ENCODE measurements at places on chromosomes 1 and 21.

DNA sequence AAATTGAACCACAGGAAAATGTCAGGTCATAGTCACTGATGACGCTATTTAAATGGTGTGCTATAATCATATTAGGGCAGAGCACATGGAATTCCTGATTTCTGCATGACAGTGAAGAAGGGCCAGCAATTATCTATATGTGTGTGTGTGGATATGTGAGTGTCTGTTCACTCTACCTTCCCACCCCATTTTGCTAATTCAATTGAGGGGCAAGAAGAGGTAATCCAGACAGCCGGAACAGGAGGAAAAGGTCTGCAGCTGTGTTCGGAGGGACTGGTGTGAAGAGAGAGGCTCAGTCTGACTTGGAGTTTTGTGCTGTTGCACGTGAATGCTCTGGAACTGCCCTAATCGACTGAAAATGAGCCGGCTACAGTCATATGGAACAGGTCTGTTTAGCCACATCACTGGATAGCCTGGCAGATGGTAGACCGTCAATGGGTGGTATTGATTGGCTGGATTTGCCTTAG, 5.1 kb upstream of the ELAVL4 start:
- no peak for DNase-seq

DNA sequence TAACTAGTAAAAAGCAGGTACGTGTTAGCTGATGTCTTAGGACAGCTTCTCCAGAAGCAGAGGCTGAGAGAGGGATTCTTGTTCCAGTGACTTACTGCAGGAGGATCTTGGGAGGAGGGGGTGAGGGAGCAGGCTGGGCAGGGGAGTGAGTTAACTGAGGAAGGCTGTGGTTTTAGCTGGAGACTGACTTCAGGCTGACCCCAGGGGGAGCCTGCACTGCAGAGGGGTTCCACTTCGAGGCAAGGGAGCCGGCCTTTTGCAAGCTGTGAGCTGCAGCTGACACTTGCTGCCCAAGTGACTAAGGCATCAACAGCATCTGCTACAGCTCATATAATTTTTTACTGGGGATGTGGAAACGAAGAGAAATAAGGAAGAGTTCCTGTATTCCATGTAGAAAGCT, 50.4 kb upstream of the SOD1 start:
- no peak for DNase-seq

- no peak for DNase-seq
Measured at GRCh38 chr1:161133220-161133740, 813 bp upstream of the DEDD start.

GRCh38 chr1:221159608-221160007, 280.4 kb downstream of the HLX start:
- no peak for DNase-seq

- no peak for DNase-seq
Measured at GRCh38 chr1:31981456-31981839, 32.2 kb upstream of the KHDRBS1 start.

DNA sequence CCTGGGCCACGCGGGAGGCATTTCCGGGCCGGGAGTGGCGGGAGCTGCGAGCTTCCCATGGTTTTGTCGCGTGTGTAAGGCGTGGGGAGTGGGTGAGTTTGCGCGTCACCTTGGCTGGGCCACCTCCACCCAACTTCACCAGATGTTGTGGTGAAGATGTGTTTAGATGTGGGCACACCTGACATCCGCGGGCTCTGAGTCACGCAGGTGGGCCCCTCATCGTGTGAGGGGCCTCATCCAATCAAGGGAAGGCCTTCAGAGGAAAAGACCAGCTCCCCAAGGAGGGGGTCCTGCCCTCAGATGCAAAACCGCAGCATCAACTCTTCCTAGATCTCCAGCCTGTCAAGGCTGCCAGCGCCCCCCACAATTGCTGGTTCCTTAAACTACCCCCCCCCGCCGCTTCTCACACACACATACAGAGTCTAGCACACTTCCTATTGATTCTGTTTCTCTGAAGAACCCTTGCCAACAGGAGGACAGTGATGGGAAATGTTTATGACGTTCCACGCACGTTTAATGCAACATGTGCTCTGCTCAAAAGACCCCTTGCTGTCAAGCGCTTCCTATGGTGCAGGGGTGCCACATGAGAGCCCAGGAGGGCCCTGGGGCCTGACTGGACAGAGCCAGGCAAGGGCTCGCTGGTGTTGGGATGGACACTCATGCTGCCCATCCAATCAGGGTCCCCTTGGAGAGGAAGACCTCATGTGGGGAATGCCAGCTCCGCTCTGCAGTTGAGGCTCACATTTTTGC, 11.9 kb downstream of the ACTRT2 start:
- peak; percentile 23 for DNase-seq

- DNase-seq, result no peak
Measured at GRCh38 chr1:41663671-41664400, 179.4 kb upstream of the EDN2 start.

DNA sequence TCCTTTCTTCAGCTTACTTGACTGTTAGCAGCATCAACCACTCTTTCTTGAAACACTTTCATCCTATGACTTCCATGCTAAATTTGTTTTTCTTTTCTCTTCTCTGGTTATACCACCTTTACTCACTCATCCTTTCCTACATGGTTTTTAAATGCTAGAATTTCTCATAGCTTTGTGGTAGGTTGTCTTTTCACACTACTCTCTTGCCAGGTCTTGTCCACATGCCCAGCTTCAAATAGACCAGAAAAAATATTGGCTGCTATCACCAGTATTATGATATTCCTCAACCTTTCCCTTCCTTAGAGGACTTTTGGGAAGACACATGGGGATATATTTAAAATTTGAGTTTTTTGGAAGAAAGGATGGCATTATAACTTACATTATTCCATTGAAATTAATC, 48.8 kb downstream of the PPP1R12B start:
- no peak for DNase-seq

DNA sequence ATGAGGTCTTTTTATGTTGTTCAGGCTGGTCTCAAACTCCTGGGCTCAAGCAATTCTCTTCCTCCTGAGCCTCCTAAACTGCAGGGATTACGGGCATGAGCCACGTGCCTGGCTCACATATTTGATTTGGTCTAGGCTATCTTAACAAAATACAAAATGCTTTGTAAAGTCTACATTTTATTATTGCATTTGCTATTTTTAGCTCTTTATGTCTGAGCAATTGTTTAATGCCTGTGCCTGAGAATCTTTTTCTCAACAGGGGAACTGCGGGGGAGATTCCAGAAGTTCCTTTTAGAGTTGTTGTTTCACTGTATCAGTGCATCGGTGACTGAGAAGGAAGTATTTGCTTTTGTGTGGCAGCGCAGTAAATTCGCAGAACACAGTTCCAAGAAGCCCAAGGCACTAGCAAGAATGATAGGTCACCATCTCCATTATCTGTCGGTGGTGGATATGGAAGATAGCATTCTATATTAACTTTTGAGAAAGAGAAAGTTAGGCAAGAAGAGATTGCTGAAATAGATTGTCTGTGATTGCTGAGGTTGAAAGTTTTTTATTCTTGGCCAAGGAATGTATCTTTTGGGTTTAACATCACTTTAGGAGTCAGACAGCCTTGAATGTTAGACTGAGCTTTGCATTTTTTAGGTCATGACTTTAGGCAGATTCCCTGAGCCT, 167.3 kb downstream of the PDE4B start:
- no peak for DNase-seq

- DNase-seq, result no peak
Measured at GRCh38 chr1:109116286-109116685, 2.4 kb downstream of the ELAPOR1 start.

GRCh38 chr1:223150443-223150842, 7.4 kb upstream of the TLR5 start:
- DNase-seq, result no peak

DNA sequence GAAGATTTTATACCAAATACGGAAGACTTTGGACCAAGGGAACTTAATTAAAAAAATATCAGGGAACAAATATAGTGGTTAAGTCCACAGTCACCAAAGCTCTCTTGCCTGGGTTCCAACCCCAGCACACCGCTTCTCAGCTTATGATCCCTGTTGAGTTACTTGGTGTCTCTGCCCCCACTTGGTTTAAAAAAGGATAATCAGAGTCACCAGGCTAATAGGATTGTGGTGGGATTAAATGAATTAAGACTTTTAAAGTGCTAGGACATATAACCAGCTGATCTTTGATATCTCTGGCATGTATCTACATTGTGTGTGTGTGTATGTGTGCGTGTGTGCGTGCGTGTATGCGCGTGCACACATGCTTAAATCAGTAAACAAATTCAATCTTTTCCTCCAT, 474.7 kb upstream of the DAB1 start:
- DNase-seq, result no peak

- no peak for DNase-seq
Measured at GRCh38 chr1:246638941-246639655, 72.8 kb downstream of the CNST start.

- no peak for DNase-seq
Measured at GRCh38 chr1:58927041-58927721, 143.3 kb upstream of the JUN start.

GRCh38 chr1:24501371-24502064, 1.1 kb upstream of the RCAN3 start:
- DNase-seq, result no peak

DNA sequence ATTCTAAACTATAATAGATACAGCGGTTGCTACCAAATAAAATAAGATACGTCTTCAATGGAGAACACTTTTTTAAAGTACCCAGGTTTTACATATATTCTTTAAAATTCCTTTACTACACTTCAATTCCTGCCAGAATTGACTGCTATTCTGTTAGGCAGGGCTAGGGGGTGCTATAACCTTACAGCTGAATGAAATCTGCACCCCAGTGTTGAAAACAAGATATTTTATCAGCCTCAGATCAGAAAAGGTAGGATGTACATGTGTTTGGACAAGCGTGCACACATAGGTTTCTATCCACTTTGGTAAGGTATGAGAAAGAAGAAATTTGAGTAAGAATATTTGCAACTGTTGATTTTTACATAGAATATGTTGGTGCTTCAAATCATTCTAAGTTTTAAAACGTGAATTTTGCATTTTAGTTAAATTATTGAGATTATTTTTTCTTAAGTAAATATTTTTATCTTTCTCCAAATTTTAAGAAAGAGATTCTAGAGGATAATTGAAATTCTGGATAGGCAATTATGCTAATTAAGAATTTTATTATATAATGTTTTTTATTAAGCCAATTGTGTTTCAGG, 490.8 kb upstream of the ADGRL4 start:
- no peak for DNase-seq

DNA sequence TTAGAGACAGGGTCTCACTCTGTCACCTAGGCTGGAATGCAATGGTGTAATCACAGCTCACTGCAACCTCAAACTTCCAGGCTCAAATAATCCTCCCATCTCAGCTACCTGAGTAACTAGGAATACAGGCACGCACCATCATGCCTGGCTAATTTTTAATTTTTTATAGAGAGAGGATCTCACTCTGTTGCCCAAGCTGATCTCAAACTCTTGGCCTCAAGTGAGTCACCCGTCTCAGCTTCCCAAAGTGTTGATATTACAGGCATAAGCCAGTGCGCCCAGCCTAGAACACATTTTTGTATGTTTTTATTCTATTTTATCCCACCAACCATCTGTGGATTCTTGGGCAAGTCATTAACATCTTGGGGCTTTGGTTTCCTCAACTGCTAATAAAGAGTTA, 100.5 kb downstream of the AK5 start:
- DNase-seq, result no peak

- DNase-seq, result no peak
Measured at GRCh38 chr1:145758116-145758515, 38.8 kb downstream of the CD160 start.

DNA sequence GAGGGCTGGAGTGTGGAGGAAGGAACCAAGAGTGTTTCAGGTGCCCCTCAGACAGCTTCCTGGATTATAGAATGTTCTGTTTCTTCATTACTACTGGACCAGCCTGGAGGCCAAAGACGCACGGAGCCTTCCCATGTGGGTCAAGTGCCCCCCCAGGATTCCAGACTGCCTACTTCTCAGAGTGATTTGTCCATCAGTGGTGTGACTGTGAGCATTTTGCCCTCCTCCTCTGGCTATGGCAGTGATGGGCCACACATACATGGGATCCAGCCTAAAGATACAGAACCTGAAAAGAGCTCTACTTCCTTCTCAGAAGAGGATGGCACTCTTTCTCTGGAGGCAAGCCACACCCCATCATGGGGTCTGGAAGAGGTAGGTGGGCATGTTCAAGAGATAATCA, 64.9 kb downstream of the MACF1 start:
- no peak for DNase-seq

Data from activated naive CD4-positive, alpha-beta T cell (primary cell).